ENCODE measurements at places on chromosomes 11 and 22. TPM values are rescaled to one million over a fixed set of nuclear protein-coding genes. Genes with fewer than 3 reads are reported as not detected.

The XKR3 gene
- not detected for total RNA-seq

The SYT12 gene
- 1.8 TPM for total RNA-seq

The CRACR2B gene
- 39.7 TPM for total RNA-seq

DNA sequence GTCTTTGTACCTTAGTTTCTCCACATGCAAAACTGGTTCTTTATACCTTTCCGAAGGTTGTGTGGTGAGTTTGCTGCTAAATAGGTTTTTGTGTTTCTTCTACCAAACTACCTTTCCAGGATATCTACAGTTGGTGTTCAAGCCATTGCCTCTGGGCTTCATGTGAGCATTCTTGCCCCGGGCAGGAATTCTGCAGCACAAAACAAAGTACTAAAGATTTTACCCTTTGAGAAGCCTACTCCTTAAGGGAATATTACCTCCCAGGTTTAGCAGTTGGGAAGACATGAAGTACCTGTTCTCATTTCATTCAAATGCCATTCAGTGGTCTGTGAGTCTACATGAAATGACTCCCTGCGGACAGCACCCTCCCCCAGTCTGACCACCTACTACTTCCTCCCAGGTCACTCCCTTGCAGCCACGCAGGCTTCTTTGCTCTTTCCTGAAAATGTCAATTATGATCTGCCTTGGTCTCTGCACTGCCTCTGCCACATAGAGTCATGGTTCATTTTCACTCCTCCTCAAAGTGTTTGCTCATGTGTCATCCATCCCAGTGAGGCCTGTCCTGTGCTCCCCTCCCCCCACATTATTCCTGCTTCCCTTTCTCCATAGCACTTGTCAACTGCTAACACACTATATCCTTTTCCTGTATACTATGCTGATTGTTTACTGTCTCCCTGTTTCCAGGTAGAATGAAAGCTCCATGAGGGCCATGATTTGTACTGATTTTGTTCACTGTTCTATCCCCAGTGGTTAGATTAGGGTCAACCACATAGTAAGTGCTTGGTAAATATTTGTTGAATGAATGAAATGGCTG lies 36.9 kb downstream of the PACS1 start:
- no peak for DNase-seq

DNA sequence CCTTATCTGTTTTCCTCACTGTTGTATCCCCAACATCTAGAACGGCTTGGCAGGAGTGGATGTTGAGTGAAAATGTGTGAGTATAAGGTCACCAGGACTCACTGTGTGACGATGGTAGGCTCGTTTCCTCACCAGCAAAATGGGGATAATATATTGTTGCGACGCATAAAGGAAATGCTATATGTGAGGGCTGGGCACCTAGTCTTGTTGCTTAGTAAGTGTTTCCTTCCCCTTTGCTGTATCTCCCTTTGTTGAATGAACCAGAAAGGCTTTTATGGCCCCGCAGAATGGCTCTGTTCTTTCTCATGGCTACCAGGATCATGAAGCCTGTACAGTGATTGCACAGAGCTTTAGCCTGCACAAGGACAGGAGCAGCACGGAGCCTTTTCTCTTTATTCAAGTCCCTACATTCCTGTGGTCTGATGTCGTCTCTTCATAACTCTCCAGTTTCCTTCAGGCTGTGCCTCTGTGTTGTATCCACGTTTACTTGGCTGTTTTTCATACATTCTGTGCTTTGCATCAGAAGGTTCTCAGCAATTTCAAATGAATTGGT lies 5.4 kb downstream of the TNRC6B start:
- DNase-seq: no peak

The LDHAL6A gene
- total RNA-seq: not detected

- no peak for DNase-seq
These were observed 72.8 kb downstream of the SCUBE1 start for GRCh38 chr22:43270314-43270908.

Measured in omental fat pad (tissue), 4 donors.